ENCODE measurements at places on chromosomes 2 and 18.

DNA sequence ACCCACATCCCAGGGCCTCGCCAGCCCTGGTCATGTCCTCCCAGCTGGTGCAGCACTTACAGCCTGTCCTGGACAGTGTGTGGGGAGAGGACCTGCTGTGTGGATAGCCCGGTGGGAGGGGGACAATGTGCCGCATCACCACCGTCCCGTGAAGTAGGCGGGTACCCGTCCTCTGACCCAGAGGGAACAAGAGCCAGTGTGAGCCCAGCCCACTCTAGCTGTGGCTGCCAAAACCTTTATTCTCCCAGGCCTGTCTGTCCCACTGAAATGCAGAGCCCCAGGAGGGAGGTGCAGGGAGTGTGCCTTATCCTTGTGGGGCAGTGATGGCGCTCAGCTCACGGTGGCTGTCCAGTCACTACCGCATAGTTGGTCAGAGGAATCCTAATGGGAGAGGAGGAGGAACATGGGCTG, 1.7 kb downstream of the TRAF3IP1 start:
- DNase-seq = no peak

DNA sequence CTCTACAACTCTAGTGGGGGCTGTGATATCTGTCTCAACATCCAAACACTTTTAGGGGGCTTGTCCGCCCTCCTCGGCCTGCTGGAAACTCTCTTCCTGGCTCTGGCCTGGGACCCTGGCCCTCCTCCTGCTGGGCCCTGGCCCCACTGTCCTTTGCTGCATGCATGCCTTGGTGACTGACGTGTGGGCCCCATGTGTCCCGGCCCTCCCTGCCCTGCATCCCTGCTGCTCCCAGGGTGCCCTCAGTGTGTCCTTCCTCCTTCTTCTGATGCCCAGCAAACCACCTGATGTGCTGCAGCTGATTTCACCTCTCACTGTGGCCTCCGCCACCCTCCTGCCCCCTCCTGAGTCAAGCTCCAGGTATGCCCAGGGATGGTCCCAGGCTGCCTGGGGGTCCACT, 101.7 kb downstream of the SEPTIN10 start:
- no peak for DNase-seq

- no peak for DNase-seq
Observed at GRCh38 chr18:68482815-68483214, 232.1 kb downstream of the TMX3 start.

- DNase-seq = peak; percentile 14
Observed at GRCh38 chr2:224584785-224585210, 365 bp downstream of the CUL3 start.

DNA sequence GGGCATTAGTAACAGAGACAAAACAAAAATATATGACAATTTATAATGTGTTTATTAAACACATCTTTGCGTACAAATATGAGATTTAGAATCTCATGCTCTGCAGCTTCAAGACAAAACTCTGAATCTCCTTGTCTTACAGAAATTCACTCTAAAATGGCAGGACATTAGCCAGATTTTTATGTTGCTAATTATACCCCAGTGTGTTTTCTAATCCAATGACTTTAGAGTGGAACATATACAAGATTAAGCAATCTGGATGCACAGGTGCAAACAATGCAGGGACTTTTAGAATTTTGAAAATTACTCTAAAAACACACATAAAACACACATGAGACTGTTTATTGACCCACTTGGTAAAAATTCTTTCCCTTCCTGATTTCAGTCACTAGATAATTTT, 85.9 kb downstream of the CALCRL start:
- no peak for DNase-seq

GRCh38 chr2:53536583-53537361, 230.8 kb upstream of the CHAC2 start:
- no peak for DNase-seq

DNA sequence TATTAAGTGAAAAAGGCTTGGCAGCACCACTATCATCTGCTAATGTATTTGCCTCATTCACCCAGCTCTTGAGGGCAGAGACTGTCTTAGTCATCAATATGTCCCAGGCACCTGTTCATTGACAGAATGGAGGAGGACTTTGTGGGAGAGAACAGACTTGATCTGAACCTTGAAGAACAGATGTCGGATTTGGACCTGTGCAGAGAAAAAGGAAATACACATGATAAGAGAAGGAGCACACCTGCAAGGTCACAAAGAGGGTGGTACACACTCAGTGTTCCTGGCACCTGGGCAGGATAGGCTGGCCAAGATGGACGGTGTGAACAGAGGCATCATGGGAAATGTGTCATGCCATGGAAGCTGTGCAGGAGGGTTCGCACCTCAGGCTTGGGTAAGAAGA, 7.4 kb upstream of the MGAT4A start:
- DNase-seq = no peak

Data from activated CD8-positive, alpha-beta memory T cell treated with anti-CD3 and anti-CD28 coated beads for 4 hours (primary cell).